Mucosa of descending colon (tissue), 3 donors: ENCODE measurements at places on chromosomes 4 and X. TPM values are rescaled to one million over a fixed set of nuclear protein-coding genes. Genes with fewer than 3 reads are reported as not detected.

The AMBN gene
- total RNA-seq: not detected

The MMRN1 gene
- 40.1 TPM for total RNA-seq

GRCh38 chr4:8830056-8830455 is 41.6 kb downstream of the HMX1 start:
- DNase-seq: no peak

- DNase-seq: no peak
Observed at GRCh38 chr4:170887396-170887795, 797.6 kb upstream of the AADAT start.

DNA sequence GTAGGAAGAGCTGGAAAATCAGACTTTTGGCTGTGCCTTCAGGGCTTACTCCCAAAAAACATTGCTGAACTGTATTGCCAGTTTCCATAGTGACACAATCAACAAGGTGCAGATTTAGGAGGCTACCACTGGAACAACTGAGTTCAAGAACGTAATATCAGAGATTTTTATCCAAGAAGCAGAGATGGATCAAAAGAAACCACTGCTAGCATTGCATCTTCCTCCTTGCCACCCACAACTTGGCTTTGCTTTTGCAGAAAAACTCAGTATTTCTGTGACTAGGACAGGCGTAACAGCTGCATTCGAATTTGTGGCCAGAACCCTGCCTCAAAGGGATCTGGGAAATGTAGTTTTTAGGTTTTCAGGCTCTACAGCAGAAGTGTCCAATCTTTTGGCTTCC is 27.8 kb upstream of the WDFY3 start:
- DNase-seq: no peak
